ENCODE measurements at places on chromosomes 1 and 21.

GRCh38 chr21:39662411-39662953 is 49.7 kb downstream of the B3GALT5 start:
- DNase-seq: no peak

DNA sequence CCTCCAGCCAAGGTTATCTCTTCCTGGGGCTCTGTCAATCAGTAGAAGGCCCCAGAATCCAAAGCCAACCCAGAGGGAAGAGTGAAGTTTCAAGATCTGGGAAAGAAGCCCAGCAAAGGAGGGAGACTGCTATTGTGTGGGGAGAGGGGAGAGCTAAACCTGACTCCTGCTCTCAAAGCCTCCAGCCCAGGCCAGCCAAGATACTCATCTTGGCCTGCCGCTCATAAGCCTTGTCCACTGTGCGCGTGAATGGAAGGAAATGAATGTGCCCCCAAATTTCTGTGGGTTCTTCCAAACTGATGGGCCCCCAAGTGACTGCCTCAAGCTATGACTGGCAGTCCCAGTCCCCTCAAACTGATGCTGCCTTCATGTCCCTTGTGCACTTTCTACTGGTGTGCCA is 2.0 kb downstream of the PLXNA2 start:
- DNase-seq: no peak

GRCh38 chr1:203818399-203818798 is 23.0 kb downstream of the ZBED6 start:
- DNase-seq: no peak

- DNase-seq: no peak
Observed at GRCh38 chr1:155070158-155070621, 6.7 kb downstream of the EFNA4 start.

DNA sequence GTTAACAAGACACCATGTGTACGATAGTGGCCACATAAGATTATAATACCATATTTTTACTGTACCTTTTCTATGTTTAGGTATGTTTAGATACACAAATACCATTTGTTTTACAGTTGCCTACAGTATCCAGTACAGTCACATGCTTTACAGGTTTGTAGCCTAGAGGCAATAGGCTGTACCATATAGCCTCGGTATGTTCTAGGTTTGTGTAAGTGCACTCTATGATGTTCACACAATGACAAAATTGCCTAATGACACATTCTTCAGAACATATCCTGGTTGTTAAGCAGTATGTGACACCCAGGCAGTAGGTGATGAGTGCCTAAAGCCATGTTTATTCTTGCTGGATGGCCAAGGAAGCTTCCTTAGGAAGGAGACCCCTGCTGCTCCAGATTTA is 111.8 kb downstream of the PAPPA2 start:
- DNase-seq: no peak

DNA sequence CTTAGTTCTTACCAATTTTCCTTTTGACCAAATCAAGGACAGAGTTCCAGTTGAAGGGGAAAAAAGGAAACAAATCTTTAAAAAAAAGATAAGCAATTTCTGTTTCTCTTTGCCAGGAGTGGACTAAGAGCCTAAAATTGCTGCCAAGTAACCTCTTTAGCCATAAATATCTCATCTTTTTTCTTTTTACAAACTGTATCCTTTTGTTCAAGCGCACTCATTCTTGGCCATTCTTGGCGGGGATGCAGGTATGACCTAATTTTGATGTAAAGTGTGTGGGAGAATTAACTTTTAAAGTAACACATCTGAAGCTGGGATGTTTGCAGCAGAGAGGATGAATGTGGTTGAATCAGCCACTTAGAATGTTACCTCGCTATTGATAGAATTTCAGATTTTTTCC is 13.4 kb upstream of the KIF1B start:
- DNase-seq: no peak

GRCh38 chr21:42027822-42028765 is 17.9 kb upstream of the ZBTB21 start:
- DNase-seq: no peak
